ENCODE measurements at places on chromosomes 7 and 10.

DNA sequence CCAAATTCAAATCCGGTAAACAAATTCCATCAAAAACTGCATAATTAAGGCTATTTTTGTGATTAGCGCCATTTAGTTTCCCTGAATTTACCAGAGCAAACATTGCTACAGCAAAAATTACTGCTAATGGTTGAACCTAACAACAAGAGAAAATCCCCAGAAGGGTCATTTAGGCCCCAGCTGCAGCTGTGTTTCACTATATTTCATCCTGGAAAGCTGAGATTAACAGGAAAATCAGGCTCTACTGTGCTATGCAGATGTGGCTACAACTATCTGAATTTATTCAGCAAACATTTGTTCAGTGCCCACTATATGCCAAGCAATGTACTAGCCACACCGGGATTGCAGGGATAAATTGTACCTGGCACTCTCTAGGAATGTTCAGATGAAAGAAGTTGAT, 104.0 kb downstream of the PON1 start:
- no peak for DNase-seq

- no peak for DNase-seq
Observed at GRCh38 chr7:150703209-150703608, 13.2 kb upstream of the GIMAP1 start.

DNA sequence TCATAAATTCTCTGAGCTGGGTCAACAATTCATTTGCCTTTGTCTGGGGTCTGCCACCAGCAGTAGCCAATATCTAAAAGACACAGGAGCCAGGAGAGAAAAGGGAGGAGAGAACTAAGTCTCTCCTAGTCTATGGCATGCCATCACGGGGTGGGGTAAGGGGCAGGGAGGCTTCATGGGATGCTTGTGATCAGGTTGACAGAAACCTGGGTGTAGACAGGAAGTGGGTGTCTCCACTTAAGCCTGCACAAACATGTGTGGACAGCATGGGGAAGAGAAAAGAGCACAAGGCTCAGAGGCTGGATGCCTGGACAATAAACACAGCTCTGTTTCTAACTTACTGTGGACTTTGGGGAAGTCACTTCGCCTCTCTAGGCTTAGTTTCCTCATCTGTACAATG, 11.5 kb upstream of the C10orf53 start:
- no peak for DNase-seq

- no peak for DNase-seq
Observed at GRCh38 chr10:102115775-102116174, 4.4 kb downstream of the LDB1 start.

DNA sequence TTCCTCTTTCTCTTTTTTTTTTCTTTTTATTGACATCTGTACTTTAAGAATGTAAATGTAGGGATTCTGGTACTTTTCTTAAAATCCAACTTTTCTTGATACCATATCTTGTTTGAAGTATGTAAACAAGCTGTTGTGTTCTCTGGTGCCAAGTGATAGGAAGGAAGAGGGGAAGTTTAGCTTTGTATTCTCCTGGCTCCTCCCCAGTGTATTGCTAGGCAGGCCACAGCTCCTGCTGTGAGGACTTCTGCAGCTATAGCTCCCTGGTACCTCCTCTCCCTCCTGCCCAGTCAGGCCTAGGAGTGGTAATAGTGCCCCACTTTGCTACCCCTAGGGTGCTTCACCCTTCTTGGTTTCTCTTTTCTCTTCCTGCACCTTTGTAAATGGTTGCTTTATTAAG, 45.3 kb upstream of the SP8 start:
- no peak for DNase-seq

GRCh38 chr10:97503406-97503805, 4.7 kb downstream of the UBTD1 start:
- DNase-seq = no peak

GRCh38 chr7:13989126-13989948, at the start of gene ETV1:
ETV1 (minus strand) TSS chr7:13989666; CDS start chr7:13989052, 614 bp downstream.
- DNase-seq = no peak

DNA sequence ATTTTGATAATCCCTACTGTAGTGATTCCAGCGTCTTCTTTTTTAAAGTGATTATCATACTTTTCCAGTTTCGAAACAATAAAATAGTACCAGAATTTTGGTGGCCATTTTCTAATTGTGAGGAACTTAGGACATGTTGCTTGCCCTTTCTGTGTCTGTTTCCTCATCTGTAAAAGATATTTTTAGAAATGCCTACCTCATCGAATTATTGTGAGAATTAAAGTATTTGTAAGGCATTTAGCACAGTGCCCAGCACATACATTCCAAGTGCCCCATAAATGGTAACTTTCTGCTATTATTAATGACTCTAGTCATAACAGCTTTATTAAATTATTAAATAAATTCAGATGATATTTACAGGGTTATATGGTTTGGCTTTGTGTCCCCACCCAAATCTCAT, 3.7 kb downstream of the CFAP69 start:
- no peak for DNase-seq

- DNase-seq = no peak
Observed at GRCh38 chr7:151836191-151836926, 40.6 kb downstream of the PRKAG2 start.

DNA sequence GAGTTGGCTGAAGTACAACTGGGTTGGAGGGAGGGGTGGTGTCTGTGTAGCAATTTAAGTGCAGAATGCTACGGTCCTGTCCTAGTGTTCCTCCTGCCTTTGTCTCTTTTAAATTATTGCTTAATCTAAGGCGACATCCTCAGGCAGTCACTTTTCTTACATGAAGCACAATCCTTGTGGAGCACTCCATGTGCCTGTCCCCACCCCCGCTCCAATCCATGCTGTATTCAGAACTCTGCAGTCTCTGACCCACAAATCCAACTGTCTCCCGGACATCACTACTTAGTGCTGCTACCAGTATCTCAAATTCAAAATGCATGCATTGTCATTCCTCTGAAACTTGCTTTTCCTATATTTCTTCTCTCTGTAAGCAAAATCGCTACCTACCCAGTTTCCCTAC, 91.4 kb upstream of the FAM133B start:
- DNase-seq = no peak

GRCh38 chr10:114470956-114471905, 66.9 kb upstream of the AFAP1L2 start:
- peak; percentile 24 for DNase-seq

- no peak for DNase-seq
Observed at GRCh38 chr10:103560886-103561285, 67.4 kb downstream of the NEURL1 start.

- no peak for DNase-seq
Observed at GRCh38 chr7:30162133-30162532, 27.3 kb downstream of the MTURN start.

GRCh38 chr7:102173669-102174068, 113.0 kb upstream of the SH2B2 start:
- no peak for DNase-seq

- DNase-seq = no peak
Observed at GRCh38 chr7:30778255-30779025, 7.2 kb downstream of the MINDY4 start.

DNA sequence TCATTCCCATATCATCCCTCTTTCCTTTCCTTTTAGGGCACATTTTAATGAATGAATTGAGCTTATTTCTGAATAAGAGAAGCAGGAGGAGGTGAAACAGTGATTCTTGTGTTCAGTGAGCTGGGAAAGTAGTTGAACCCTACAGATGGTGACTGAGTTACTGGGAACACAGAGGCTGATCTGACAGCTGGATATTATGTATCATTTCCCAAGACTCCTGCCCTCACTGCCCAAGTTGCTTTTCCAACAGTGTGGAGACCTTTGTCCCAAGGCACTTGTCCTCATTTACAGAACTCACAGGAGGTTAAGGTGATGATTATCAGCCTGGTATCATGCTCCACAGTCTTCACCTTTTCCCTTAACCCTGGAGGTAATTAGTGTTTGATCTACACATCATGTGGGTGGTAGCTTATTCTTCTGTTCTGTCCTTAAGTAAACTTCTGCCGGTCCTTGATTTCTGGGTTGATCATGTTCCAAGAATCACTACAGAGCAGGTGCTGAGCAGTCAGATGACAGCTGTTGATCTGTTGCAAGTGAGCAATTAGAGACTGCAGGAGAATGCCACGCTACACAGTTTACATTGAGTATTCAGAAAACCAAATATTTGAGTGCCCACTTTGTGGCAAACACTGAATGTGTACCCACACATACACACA, 2.6 kb downstream of the PRLHR start:
- DNase-seq = no peak

DNA sequence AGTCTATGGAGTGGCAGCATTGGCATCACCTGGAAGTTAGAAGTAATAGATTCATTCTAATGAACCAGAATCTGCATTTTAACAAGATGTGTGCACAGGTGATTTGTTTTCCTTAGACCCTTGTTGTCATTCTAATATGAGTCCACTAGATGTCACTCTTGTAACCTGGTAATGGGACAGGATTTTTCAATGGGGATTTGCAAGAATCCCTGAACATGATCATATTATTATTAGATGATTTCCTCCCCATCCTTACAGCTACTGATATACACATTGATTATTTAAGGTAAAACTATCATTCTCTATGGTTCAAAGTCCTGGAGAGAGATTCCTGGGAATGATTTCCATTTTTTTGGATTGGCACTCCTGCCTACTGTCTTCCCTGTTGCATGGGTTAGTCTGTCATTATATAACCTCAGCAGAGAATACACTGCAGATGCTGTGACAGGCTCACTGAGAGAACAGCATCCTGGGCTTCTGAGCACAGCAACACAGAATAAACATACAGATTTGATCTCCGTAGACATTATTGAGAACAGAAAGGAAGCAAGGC, 194.9 kb downstream of the SUGCT start:
- DNase-seq = no peak

- no peak for DNase-seq
Observed at GRCh38 chr7:2757904-2758672, 70.1 kb downstream of the AMZ1 start.

GRCh38 chr10:113711142-113711541, 31.4 kb downstream of the CASP7 start:
- no peak for DNase-seq

DNA sequence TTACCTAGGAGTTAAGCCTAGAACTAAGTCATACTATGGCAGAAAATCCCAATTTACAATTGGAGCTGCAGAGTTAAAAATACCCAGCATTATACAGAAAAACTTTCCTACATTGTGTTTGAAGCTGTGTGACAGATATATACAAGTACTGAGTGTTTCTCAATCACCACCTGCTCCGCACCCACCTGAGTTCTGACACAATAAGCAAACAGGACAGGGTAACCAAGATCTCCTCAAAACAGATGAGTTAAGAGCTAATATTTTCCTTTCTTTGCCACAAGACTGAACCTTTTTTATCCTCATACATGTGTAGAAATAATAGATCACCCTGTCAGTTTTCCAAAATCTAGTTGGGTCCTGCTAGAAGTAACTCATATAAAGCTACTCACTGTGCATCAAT, 186.3 kb downstream of the DOCK4 start:
- DNase-seq = no peak

- no peak for DNase-seq
Observed at GRCh38 chr10:49179699-49180443, 8.3 kb downstream of the TMEM273 start.

DNA sequence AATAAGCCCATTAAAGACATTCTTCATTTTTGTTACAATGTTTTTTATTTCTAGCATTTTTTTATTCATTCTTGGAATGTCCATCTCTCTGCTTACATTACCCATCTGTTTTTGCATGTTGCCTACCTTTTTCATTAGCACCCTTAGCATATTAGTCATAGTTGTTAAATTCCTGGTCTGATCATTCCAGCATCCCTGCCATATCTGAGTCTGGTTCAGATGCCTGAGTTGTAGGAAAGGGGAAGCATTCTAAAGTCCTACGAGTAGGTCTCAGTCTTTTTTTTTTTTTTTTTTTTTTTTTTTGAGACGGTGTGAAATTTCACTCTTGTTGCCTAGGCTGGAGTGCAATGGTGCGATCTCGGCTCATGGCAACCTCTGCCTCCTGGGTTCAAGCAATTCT, 19.7 kb upstream of the NRF1 start:
- no peak for DNase-seq

DNA sequence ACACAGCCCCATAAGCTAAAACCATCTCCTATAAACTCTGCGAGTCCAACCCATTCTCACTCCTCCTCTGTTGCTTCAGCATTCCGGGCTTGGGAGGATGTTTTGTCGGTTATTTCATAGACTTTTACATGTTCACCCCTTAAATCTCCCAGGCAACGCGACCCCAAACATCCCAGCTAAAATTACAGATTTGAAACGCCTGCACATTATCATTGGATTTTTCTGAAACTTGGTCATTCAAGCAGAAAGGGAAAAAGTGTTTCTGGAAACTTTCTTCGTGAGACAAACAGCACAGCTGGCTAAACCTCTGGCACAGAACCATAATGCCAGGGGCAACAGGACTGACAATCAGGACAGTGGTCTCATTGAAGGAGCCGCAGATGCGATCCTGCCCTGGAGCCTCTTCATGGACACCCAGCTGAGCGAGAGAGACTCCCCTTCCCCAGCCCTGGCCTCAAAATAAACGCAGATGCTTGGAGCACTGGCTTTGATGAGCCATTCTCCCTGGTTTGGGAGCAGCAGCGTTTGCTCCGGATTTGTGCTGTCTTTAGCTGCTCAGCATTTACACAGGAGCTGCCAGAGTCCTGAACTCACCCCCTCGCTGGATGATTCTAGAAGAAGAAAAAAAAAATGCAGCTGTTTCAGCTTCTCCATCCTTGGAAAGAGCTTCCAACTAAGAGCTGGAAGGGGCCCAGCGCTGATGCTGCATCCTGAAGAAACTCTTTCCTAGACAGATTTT, 30.1 kb downstream of the AFAP1L2 start:
- no peak for DNase-seq

DNA sequence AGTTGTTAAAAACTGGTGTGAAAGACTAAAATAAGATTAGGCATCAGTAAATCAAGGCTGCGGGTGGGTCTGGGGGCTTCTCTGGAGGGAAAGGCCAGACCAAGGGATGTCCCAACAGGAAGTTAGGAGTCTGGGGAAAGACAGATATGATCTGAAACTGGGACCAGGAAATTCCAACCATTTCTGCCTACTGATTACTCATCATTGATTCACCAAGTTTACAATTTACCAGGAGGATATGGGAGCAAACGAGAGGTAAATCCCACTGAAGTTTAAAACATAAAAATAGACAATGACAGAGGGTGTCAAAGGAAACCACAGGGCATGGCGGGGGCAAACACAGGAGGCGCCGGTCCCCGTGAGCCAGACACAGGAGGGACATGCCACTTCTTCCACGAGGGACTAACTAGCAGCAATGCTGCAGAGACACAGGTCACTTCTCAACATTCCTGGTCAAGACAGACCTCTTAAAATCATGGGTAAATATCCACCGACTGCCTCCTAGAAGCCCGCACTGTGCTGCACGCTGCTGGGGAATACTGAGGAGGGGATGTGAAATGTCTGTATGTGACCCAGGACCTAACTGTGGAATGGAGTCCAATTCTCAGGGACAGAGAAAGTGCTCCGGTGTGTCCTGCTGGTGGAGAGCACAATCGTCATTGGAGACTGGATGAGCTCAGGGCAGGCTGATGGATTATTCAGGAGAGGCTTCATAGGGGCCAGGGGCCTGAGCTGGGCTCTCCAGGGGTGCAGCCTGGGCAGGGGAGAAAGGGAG, 153.4 kb upstream of the KLF14 start:
- DNase-seq = no peak

GRCh38 chr7:48052748-48053147, 17.4 kb downstream of the C7orf57 start:
- DNase-seq = no peak

- DNase-seq = no peak
Observed at GRCh38 chr7:151920488-151920887, 35.8 kb upstream of the GALNTL5 start.
